ENCODE measurements at places on chromosomes 1 and 21.

GRCh38 chr1:71276466-71276865 is 195.6 kb upstream of the ZRANB2 start:
- no peak for DNase-seq

DNA sequence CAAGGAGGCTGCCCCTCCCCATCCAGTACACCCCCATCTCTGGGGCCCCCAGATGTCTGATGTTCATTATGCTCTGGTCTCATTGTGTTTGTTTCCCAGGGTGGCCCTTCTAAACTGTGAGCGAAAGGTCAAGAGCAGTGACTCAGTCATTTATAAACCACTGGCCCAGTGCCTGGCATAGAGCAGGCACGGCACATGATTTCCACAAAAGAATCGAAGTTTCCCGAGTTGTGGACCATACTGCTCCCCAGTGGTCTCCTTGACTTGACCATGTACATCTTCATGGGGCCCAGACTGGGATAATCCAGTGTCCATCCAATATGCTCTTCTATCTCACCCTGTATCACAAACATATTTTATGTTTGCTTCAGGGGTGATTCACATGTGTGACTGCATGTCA is 153.3 kb downstream of the NR5A2 start:
- DNase-seq: no peak

- DNase-seq: peak; percentile 90
These were observed 191.6 kb downstream of the HIVEP3 start for GRCh38 chr1:41726899-41727748.

- DNase-seq: no peak
These were observed 56.5 kb downstream of the WARS2 start for GRCh38 chr1:119083980-119084379.

DNA sequence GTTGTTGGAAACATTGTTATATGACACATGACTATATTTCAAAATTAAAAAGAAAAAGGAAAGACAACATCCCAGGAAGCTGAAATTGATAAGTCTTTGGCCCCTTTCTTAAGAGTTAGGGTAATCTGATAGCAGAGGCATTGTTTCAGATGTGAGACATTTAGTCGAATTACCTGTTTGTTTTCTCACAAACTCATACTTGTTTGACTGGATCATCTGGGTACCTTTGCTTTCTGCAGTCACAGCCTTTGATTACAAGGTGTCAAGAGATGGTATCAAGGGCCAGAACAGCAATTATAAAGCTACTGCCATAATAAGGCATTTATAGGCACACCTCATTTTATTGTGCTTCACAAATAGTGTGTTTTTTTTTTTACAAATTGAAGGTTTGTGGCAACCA is 136.3 kb downstream of the DUSP10 start:
- no peak for DNase-seq

- DNase-seq: no peak
These were observed 1.3 kb downstream of the CDC42BPA start for GRCh38 chr1:227317011-227317451.

GRCh38 chr21:21406921-21407320 is 408.7 kb downstream of the NCAM2 start:
- DNase-seq: no peak

DNA sequence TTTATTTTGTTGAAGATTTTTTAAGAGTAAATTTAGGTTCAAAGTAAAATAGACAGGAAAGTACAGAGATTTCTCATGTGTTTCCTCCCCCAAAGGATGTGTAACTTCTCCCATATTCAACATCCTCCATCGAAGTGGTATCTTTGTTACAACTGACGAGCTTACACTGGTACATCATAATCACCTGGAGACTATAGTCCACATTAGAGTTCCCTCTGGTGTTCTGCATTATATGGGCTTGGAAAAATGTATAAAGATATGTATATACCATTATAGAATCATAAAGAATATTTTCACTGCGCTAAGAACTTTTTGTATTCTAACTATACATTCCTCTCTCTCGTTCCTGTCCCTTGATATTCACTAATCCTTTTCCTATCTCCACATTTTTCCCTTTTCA is 203.7 kb downstream of the AMY1C start:
- DNase-seq: no peak

DNA sequence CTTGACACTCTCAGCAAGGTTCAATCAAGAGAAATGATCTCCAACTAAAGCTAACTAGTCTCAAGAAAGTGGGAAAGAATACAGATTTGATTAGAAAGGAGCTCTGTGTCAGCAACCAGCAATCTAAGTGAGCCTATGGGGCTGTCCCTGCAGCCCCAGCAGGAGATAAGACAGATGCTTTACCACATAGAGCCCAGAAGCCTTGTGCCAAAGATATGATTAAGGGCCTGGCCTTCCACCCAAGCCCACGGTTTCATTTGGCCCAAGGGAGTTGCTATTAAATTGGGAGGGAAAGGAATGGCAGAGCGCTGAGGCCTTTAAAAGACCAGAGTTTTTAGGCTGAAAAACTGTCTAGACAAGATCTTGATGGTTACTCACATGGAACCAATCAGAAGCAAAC is 74.8 kb downstream of the HLCS start:
- DNase-seq: no peak

- peak; percentile 79 for DNase-seq
These were observed 1.3 kb downstream of the DYRK1A start for GRCh38 chr21:37367703-37368540.

DNA sequence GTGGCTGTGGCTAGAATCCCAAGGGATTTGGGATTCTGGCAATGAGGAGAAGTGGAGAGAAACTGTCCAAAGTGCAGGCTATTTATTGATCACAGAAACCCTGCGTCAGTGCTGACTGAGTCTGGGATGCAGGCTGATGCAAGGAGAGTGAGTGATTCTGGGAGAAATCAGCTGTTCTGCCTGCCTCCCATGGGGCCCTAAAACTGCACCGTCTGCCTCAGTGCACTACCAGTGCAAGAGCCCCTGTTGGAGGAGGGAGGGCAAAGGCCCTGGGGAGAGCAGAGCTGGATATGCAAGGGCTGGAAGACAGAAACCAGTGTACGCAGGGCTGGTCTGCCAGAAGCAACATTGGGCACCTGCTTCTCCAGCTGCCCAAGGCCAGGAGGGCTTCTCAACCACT is 42.6 kb downstream of the C1orf198 start:
- DNase-seq: no peak

DNA sequence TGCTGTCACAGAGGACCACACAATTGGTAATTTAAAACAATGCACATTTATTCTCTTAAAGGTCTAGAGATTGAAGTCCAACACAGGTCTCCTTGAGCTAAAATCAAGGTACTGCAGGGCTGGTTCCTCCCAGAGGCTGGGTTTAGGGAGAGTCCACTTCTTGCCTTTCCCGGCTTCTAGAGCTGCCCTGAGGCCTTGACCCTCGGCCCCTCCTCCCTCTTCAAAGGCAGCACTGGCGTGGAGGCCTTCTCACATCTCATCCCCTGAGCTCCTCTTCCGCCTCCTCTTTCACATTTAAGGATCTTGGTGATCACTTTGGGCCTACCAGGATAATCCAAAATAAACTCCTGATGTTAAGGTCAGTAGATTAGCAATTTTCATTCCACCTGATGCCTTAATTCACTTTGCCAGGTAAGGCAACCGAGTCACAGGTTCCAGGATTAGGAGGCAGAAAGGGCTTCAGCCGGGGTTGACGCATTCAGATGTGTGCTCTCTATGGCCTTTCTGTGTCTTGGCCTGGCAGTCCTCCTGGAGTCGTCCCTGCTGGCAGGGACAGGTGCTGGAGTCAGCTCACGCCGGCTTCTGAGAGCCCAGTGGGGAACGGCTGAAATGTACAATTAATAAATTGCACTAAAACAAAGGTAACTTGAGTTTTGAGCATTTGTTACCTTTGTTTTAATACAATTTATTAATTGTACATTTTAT is 61.2 kb upstream of the ABCG1 start:
- no peak for DNase-seq

DNA sequence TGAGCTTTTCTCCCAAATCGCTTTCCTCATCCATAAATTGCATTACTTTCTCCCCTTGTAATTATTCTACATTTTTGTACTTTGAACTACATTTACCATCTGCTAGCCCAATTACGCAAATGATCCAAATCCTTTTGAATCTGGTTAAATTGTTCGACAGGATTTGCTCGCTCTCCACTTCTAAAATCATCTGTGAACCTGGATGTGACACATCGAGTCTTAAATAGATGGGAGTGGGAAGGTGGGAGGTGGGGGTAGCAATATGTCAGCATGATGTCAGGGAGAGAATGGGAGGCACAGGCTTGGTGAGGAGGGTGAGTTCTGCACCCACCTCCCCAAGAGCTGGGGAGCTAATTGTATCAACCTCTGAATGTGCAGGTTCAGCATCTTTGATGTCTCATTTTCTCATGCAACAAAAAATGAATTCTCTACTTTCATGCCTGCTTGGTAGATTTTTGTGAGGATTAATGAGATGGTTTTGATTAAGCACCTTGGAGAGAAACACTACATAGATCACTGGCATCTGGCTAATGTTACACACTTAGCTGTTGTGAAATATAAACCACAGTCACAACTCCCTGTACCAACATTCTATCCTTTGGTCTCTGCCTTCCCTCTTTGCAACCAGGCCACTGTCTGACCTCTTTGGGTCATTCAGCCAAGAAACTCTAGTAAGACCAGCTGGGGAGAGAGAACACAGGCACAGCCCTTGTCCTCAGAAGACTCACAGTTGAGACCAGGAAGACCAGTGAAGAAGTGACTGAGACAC is 165.1 kb downstream of the DAB1 start:
- no peak for DNase-seq
